ENCODE measurements at places on chromosomes 7 and 10.

DNA sequence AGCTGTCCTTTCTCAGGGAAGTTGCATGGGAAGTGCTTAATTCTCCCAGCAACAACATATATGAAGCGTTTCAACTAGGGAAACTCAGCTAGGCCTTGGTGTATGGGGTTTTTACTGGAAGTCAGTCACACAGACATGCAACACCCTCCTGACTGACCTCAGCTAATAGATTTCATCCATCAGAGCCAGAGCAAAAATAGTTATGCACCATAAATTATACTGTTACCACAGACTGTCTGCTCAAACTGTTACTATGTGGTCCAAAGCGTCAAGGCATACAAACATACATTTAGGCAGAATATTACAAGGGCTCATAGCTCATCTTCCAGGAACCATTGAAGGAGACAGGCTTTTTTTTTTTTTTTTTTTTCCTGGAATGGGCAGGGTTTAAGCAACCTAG, 417.9 kb downstream of the ANKRD7 start:
- no peak for DNase-seq

DNA sequence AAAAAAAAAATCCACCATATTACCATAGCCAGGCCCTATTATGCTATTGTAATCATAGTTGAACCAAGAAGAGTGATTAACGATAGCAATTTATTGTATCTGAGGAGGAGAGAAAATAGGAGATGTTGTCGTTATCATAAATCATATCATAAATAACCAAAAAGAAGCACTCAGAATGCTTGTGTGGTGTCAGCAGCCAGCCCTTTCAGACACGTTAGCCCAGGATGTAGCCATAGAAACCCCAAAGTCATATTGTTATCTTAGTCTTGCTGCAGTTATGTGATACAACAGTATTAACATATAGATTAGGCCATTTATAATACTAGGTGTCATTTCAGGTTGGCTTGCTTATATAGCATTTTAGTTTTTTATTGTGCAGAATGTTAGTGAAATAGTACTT, 102.2 kb upstream of the GATA3 start:
- DNase-seq, result no peak

DNA sequence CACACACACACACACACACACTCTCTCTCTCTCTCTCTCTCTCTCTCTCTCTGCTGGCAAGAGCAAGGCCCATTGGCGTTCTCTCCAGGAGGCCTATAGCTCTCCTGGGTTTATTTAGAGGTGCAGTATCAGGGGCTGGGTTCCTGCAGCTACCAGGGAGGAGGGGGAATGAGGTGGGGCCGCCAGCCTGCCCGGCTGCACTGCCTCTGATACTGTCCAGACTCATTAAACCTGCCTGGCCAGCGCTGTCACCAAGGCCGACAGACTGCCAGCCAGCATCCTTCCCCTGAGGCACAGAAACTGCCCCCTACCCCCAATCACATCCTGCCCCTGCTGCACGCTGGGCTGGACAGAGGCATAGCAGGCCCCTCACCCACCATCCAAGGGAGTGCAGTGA, 4.3 kb downstream of the PRRT4 start:
- no peak for DNase-seq

DNA sequence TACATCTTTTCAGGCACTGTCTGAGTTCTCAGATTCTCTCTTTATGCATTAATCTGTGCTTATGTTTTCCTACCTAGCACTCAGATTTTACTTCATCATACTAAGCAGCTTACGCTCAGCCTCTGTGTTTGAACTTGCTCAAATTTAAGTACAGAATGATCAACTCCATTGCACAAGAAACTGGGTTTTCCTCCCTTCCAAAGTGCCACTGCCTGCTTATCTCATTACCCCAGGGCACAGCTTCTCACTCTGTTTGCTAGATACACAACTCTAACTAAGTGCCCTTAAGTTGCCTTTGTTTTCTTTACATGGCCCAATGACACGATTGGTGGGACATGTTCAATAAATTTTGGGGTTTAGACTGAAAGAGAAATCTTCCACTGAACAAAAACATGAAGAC, 267.7 kb downstream of the GFRA1 start:
- DNase-seq, result no peak

GRCh38 chr10:89785095-89785494, 83.7 kb downstream of the KIF20B start:
- peak; percentile 29 for DNase-seq

DNA sequence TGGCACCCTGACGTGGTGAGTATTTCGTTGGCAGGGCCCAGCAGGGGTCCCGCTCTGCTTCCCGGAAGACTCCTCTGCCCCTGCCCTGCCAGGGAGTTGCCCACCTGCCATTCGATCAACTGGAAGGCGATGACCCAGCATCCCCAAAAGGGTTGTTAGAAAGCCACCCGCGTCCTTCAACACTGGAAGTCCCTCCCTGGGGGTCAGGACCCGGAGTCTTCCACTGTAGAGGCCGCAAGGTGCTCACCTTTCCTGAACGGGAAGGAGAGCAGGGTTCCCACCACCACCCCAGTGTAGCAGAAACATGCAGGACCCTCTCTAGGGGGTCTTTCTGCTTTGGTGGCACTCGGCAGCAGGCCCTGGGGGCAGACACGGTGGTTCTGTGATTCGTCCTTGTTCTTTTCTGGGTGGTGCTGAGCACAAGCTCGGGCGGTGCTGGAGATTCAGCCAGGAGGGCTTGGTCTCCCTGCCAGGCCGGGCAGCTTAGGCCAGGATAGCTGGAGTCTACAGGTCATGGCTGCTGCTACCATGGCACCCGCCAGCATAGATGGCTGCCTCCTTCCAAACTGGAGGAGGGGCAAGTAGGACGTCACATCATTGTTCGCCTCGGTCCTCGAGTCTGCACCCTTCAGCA, 19.6 kb upstream of the DPYSL4 start:
- DNase-seq, result no peak

DNA sequence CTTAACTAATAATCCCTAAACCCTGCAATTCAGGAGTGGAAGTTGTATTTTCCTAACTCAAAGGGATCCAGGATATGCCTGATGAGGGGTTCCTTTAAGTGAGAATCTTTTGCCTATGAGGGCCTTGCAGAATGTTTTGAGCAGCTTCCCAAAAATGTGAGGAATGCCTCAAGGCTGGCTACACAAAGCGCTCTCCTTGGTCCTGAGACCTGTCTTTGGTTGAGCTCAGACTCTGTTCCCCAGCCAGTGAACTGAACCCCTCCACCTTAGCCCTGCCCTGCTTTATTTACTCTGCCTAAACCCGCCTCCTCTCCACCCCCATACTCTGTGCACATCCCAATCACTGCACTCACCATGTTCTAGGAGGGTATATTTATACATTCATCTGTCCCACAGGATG, 108.6 kb downstream of the NRCAM start:
- peak; percentile 63 for DNase-seq

DNA sequence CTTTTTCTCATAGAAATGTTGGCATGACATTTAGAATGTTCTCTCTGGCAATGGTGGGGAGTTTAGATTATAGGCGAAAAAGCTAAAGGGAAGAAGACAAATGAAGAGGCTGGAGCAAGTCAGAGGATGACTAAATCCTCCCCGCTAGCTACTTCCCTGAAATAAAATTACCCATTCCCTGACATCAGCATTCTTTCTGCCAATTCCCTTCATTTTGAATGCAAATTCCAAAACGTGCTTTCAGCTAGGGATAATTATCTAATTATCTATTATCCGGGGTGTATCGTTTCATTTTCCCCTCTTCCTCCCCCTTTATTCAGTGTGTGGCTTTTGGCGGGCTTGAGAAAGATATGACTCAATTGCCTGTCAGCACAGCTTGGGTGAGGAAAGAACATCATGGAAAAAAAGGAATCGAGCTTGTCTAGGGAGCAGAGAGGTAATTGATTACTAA, 672.3 kb downstream of the TNS3 start:
- peak; percentile 89 for DNase-seq

DNA sequence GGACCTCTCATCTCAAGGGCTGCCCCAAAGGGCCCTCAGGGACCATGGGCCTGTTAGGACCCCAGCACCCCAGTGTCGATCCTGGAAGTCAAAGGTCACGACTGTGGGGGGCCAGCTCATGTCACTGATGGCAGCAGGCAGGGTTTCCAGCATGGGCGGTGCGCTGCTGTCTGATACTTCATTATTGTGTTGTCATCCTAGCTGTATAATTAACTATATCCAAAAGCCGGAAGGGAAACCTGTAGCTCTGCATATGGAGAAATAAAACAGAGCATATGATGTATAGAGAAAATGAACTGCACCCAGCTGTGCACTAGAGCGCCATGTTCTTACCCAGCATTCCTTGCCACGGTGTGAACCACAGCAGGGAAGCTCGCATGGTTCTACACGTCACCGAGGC, 196.3 kb downstream of the EBF3 start:
- no peak for DNase-seq

GRCh38 chr7:14332155-14332554, 342.7 kb upstream of the ETV1 start:
- peak; percentile 11 for DNase-seq

GRCh38 chr7:134899729-134900128, 86.6 kb upstream of the AGBL3 start:
- peak; percentile 66 for DNase-seq

DNA sequence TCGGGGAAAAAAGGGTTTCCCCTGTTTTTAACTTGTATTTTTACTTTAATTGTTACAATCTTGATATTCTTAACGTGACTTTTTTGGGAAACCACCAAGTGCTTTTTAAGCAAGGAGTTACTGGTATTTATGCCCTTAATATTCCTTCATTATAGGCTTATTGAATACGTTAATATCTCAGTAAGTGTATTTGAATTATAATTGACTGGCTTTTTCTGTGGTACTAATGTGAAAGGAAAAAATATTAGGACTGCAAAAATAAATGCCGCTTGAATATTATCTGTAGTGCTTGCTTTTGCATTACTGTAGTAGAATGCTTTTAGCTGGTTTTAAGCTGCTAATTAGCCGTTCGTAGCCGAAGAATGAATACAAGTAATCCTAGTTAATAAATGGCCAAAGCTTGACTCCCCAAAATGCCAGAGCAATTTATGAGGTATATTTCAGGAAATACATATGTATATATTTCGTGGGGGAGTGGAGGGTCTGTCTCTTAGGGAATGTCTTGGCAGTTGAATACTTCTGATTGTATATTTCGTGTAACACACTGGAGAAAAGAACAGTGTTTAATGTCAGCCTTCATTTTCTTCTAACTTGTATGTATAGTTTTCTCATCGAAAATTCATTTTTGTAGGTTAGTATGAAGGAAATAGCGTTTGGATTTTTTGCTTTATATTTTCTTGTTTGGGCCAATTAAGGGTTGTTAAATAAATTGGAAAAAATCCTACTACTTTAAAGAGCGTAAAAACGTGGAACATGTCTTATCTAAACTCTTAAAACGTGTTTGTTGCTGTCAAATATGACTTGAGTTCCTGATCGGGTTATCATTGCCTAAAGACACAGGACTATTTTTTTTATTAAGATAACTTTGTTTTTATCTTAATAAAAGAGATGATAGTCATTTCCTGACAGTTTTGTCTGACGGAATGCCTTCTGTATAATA, 1.5 kb downstream of the PDCD4 start:
- no peak for DNase-seq

DNA sequence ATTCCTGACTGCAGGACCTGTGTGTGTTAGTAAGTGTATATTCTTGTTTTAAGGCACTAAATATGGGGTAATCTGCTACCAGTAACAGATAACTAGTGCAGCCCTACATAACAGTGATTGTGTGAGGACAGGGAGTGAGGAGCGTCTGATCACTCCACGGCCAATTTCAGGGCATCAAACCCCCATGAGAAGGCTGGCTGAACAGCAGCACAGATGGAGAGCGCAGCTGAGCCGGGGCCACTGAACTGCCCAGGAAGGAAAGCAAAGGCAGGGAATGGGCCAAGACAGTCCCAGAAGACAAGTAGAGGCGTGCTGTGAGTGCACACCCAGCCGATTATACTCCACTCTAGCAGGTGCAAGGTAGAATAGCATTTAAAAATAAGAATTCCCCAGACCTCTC, 157.1 kb upstream of the CHST15 start:
- no peak for DNase-seq

GRCh38 chr7:106026101-106026500, 63.0 kb downstream of the CDHR3 start:
- no peak for DNase-seq

DNA sequence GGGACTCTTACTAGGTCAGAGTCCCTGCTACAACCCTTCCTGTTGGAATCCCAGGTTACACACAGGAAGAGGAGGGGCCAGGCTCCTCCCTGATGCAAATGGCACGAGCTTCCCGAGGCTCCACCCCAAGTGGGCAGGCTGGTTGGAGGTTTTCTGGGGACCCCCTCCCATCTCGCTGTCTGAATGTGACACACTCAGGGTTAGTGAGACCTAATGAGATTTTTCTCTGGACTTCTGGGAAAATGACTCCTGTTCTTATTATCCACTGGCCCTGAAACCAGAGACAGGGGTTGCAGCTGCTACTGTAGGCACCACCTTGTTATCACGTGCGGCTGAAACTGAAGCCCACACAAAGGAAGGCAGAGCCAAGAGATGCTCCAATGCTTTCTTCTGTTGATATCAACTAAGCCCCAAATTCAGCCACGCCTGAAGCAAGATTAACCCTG, 103.3 kb downstream of the FAM107B start:
- DNase-seq, result no peak

- DNase-seq, result peak; percentile 34
Observed at GRCh38 chr10:84539216-84539615, 210.8 kb downstream of the CCSER2 start.
